ENCODE measurements at places on chromosomes 7 and 10.

DNA sequence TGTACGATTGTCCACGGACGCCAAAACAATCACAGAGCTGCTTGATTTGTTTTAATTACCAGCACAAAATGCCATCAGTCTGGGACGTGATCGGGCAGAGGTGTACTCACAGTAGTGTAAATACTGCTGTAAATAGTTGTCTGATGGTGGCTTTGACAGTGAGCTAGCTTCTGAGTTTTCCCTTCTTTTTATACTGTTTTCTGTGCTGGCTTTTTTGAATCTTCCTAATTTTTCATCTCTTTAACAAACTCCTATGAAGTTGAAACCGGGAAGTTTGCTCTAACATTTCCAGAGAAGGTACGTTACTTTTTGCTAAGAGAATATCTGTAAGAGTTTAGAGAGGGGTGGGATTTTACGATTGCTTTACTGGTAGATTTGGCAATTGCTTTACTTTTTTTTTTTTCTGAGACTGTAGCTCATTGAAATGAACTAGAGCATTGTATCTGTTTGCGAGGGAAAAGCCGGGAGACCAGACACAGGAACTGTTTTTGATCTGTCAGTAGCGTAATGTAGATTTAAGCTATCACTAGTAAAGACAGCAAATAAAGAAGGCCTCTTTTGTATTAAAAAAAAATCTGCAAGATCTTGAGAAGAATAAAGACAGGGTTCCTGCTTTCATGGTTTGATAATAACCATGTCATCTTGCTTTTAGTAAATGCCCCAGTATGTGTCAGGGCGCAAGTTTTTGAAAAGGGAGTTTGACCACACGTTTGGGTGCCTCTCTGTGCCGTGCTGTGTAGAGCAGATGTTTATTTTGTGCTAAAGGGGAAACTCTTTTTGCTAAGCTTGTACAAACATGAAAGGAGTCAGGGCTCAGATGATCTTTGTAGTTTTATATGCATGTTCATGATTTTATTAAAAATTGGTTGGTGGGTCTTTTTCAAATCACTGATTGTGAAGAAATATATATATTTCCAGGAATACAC lies 712 bp downstream of the FOXP2 start:
- DNase-seq, result no peak

DNA sequence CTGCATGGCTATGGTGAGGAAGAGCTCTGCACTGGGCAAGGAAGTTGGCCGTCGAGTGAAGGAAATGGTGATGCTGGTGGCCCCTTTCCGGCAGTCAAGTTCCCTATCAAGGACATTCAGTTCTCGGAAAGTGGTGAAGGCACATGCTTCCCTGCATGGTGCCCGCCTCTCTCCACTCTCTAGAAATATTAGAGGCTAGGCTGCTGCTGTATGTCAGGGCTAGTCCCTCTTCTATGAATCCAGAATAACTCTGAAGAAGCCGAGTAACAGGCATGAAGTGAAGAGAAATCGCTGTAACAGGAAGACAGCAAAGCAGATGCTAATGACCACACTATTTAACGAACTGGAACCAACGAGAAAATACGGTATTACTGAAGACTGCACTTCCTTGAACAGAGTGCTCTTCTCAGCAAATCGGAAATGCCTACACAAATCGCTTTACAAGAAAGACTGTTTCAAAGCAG lies 5.4 kb downstream of the IDI1 start:
- DNase-seq, result peak; percentile 30

DNA sequence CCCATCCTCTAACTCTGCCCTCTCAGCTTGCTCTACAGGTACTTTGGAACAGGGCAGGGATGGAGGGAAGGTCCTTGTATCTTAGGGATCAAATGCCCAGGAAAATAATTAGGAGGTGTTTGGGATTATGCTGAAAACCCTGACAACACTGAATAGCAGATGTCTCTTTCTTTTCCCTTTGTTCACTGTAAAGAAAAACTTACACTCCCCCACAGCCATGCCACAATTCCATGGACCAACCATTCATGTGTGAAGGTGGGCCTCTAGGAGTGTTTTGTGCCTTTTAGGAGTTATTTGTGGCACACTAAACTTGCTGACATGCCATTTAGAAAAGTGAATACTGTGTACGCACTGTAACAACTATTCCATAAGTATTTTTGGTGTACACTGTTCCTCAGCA lies 108.1 kb downstream of the SNX10 start:
- DNase-seq, result no peak

- peak; percentile 48 for DNase-seq
Observed at GRCh38 chr10:84429926-84430520, 101.6 kb downstream of the CCSER2 start.

DNA sequence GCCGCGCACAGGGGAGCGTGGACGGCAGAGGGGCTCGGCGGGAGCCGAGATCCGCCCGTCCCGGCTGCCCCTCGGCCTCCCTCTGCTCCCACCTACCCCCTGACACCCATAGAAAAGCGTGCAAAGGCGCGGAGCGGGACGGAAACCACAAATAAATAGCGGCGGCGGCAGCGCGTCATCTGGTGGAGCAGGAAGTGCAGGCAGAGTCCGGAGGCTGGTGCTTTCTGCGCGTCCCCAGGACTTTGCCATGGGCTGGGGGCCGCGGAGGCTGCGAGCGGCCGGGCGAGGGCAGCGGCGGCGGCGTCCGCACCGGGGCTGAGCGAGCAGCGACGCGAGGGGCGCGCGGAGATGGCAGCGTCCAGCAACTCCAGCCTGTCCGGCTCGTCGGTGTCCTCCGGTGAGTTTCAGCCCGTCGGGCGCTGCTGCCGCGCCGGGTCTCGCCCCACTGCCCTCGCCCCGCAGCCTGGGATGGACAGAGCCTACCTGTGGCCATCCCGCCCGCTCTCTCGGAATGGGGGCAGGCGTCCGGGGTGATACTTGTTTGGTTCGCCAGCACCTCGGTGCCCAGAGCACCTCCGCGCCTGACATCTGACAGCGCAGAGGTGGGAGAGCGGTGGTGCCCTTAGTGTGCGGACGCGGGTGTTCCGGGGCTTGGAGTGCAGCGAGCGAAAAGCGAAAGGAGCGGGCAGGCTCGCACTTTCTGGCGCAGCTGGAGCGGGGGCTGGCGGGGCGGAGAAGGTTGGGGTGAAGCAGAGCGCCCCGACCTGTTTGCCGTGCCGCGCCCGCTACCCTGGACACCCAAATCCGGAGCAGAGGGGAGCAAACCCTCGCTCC lies at the start of gene CHN2:
CHN2 (plus strand) TSS at position 182 of the 834 bp plus-strand sequence.
- DNase-seq, result peak; percentile 23

- DNase-seq, result no peak
Observed at GRCh38 chr10:10403762-10404161, 613.9 kb upstream of the CELF2 start.

- DNase-seq, result no peak
Observed at GRCh38 chr10:88865281-88865876, 13.7 kb upstream of the ANKRD22 start.

GRCh38 chr7:43439631-43440401 lies 143.1 kb upstream of the STK17A start:
- peak; percentile 85 for DNase-seq

GRCh38 chr7:22208799-22209198 lies 148.2 kb downstream of the RAPGEF5 start:
- no peak for DNase-seq

GRCh38 chr7:33882950-33883670 lies 22.2 kb upstream of the BMPER start:
- no peak for DNase-seq

DNA sequence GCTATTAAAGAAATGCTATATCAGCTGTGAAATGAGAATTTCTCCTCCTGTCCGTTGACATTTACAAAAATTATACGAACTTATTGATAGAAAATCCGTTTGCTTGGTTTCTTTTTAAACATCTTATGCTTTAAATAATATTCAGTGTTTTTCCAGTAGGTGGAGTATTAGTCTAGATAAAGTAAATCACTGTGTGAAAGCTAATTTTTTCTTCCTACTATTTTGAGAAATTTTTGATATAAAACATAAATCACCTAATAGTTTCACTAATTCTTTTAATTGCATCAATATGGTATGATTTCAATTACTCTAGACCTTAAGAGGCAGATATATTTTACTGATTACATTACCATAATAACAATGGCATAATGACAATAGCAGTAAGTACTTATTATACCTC lies 335.2 kb upstream of the C7orf33 start:
- no peak for DNase-seq

GRCh38 chr10:11223081-11223480 lies 205.4 kb downstream of the CELF2 start:
- no peak for DNase-seq

GRCh38 chr10:118568327-118568848 lies 27.1 kb downstream of the PRLHR start:
- peak; percentile 39 for DNase-seq

- DNase-seq, result no peak
Observed at GRCh38 chr7:118214833-118215182, 9.7 kb upstream of the ANKRD7 start.

DNA sequence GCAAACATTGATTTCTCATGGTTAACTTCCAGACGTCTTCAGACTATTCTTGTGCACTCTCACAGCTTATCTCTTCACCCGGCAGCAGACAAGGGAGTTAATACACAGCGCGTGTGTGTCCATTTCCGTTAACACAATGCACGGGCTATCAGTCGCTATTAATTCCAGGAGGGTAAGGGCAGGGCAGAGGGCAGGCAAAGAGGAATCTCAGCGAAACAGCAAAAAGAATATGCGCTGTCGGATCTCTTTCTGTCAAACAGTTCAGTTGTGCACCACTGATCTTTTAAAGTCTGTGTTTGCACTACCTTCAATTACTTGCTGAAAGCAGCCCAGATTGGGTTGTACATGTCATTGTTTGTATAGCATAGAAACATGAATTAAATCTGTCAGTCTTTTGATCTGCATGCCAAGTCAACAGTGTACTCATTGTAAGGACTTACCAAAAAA lies 41.1 kb upstream of the CABCOCO1 start:
- DNase-seq, result no peak

- no peak for DNase-seq
Observed at GRCh38 chr10:103492655-103493261, 747 bp upstream of the NEURL1 start.

- DNase-seq, result no peak
Observed at GRCh38 chr10:32105782-32106382, 49.7 kb upstream of the KIF5B start.

GRCh38 chr10:76119515-76119914 lies 688.1 kb downstream of the LRMDA start:
- no peak for DNase-seq

GRCh38 chr7:132503415-132503814 lies 72.9 kb downstream of the PLXNA4 start:
- DNase-seq, result no peak

DNA sequence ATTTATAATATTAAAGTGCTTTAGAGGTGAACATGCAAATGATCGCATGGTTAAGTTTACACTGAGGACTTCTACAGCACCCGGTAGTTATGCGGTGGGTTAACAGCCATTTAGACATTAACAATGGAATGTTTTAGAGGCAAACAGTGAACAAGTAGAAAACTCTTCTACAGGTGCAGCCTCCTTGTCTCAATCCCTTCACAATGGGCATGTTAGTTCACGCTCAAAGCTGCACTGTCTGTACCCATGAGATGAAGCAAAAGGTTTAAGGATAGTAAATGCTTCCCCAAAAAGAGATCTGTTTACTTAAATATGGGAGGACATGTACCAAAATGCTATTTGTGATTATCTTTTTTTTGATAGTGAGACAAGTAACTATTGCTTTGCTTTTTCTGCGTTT lies 25.1 kb downstream of the PUS7 start:
- DNase-seq, result no peak

DNA sequence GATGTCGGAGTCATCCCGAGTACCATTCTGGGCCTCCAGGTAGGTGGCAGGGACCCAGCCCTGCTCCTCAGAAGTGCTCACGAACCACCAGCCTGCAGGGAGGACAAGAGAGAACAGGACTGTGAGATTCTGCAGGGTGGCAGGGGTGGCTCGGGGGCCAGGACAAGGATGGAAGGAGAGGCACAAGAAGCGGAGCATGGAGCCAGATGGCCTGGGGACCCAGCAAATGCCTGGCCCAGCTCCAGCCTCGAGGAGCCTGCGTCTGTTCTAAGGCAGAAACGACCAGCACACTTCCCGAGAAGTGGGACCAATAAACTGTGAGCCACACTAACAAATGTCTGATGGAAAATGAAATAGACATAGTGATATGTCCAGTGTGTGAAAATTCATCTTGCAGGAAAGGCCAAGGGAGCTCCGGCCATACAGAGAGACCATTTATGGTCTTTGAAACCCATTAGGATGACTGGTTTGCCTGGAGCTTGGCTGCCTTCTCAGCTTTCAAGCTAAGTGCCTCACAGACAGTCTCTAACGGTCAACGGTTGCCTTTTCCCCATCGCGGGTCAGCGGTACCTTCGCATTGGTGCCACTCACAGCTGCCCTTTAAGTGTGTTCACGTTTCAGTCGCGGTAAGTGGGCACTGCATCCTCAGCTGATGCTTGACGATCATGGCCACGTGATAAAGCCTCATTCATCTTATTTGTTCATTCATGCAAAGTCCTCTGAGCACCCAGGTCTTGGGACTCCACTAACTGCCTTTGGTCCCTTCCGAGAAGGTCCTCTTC lies 133.8 kb downstream of the NEURL1 start:
- no peak for DNase-seq

- DNase-seq, result no peak
Observed at GRCh38 chr10:84634636-84635035, 306.2 kb downstream of the CCSER2 start.

DNA sequence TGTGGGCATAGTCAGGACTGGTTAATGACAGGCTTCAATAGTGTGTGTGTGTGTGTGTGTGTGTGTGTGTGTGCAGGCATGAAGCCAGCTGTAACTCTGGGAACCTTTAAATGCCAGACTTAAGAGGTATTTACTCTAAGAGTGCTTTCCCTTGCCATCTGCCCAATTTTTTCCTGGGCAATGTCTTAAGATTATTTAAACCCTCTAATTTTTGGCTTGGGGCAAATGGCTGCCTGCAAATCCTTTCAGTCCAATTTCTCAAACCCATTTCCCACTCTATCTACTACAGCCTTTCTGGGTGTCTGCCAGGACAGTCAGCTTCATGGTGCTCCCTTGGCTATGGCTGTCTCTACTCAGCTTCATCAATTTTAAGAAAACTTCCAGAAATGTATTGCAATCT lies 62.6 kb upstream of the C1GALT1 start:
- no peak for DNase-seq

DNA sequence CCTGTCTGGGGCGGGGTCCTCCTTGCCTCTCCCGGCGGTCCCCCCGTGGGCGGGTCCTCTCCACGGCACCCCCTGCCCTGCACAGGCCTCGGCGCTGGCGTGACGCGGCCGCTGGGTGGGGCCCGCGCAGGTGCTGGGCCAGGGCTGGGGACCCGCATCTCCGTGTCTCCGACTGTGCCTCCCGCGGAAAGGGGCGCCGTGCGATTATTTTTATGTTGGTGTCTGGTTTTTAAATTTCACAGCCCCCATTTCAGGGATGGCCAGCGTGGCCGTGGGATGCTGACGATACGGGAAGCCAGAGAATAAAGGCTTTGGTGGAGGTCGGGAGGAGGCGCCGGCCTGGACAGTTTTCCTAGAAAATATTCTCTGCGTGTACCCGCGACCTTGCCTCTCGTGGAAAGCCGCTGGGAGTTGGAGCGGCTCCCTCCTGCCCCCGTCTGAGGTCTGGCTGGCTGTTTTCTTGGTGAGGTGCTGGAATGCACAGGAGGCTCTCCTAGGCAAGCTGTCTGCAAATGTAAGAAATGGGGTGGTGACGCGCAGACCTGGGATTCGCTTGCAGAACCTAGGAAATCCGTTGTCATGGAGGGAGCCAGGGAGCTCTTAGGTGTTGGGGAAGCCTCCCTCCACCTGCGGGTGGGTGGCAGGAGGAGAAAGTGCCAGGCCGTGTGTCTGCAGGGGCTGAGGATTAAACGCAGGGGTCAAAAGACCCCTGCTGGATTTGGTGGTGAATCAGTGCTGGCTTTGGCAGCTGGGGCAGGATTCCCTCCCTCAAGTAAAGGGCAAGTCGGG lies 28.7 kb upstream of the JAKMIP3 start:
- DNase-seq, result no peak

GRCh38 chr7:117216436-117217069 lies 106.3 kb downstream of the WNT2 start:
- no peak for DNase-seq

All from GM19239 (cell line).